Natural killer cell (primary cell): ENCODE measurements at places on chromosomes 5 and 9. TPM values are rescaled to one million over a fixed set of nuclear protein-coding genes. Genes with fewer than 3 reads are reported as not detected.
A peak's percentile ranks its signal among the peaks of the same experiment; 100 is the strongest.

DNA sequence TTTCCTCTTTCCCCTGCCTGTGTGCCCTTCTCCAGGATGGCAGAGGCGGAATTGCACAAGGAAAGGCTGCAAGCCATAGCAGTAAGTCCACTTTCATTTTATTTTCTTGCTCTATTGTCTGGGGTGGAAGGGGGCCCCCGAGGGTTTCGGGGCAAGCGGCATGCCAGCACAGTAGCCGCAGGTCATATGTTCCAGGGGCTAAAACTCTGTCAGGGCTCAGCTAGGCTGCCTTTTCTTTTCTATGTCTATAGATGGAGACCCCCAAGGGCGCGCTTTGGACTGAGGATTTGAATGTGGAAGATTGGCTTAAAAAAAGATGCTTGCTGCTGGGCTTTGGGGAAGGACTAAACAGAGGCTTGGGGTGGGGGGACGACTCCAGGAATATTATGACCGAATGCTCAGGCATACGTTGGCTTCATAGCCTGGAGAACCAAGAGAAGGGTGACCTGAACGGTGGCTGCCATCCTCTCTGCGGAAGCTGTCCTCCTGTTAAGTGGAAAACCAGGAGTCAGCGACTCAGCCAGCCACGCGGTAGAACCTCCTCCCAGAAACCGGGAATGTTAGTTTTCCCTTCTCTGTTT, 545 bp downstream of the PALM2AKAP2 start:
- H3K27me3 ChIP-seq: peaks cover 6% of the 10 kb centered on the region
- H3K36me3 ChIP-seq: no peaks in the 10 kb centered on the region
- no peak overlapping the region for H3K27ac ChIP-seq
- DNase-seq: no peak
- H3K4me1 ChIP-seq: no peaks in the 10 kb centered on the region

DNA sequence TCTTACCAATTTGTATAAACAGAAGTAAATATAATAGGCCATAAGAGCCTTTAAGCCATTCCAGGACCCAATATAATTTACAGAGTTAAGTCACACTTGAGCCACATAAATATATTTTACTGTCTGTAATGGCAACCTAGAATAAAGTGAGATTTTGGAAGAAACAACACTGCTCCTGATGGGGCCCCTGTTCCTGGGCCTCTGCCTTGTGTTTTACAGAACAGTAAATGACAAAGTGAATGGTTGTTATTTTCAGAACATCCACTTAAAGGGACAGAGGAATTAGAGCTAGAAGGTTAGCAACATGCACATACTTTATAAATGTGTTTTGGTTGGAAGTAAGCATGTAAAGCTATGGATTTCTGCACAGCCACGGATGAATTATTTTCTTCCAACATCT, 3.6 kb downstream of the PTGER4 start:
- peak overlapping the region; percentile 73 for H3K4me3 ChIP-seq
- H3K36me3 ChIP-seq: peaks cover 24% of the 10 kb centered on the region
- no peaks in the 10 kb centered on the region for H3K27me3 ChIP-seq
- H3K4me1 ChIP-seq: peaks cover 19% of the 10 kb centered on the region

- no peak for DNase-seq
- H3K4me1 ChIP-seq: no peaks in the 10 kb centered on the region
- H3K4me3 ChIP-seq: no peak overlapping the region
- no peak overlapping the region for H3K27ac ChIP-seq
Measured at GRCh38 chr5:137186759-137187461, 312.2 kb downstream of the SPOCK1 start.

DNA sequence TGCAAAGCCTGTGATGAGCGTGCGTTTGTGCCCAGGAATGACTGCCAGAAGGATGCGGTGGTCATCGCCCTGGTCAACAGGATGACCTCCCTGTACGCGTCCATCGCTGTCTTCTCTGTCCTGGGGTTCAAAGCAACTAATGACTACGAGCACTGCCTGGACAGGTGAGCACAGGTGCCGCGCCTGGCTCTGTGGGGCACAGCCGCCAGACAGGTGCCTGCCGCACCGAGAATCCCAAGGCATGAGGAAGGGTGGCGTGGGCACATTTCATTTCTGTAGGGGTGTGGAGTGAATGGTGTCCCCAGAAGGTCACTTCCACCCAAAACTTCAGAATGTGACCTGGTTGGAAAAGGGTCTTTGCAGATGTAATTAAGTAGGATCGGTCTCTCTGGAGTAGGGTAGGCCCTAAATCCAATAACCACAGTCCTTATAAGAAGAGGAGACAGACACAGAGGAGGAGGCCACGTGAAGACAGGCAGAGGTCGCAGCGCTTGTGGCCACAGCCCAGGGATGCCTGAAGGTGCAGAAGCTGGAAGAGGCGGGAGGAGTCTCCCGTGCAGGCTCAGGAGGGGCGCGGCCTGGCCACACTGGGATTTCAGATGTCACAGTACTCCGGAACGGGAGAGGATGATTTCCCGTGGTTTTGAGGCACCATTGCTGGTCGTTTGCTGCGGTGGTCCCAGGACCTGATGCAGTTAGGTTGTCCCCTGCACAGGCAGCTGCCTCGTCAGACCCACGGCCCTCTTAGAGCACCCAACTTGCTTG, 15.5 kb downstream of the SLC6A18 start:
- no peaks in the 10 kb centered on the region for H3K36me3 ChIP-seq
- H3K4me1 ChIP-seq: no peaks in the 10 kb centered on the region
- H3K27ac ChIP-seq: no peak overlapping the region

GRCh38 chr9:2496934-2497333, 124.7 kb upstream of the VLDLR start:
- no peak overlapping the region for H3K4me3 ChIP-seq
- no peak for DNase-seq
- H3K27ac ChIP-seq: no peak overlapping the region
- no peaks in the 10 kb centered on the region for H3K36me3 ChIP-seq
- H3K4me1 ChIP-seq: no peaks in the 10 kb centered on the region

- H3K27me3 ChIP-seq: no peaks in the 10 kb centered on the region
- no peak overlapping the region for H3K4me3 ChIP-seq
- DNase-seq: no peak
- no peak overlapping the region for H3K27ac ChIP-seq
- no peaks in the 10 kb centered on the region for H3K4me1 ChIP-seq
- H3K36me3 ChIP-seq: peaks cover 45% of the 10 kb centered on the region
Measured at GRCh38 chr5:57232293-57233033, 58.6 kb downstream of the GPBP1 start.

DNA sequence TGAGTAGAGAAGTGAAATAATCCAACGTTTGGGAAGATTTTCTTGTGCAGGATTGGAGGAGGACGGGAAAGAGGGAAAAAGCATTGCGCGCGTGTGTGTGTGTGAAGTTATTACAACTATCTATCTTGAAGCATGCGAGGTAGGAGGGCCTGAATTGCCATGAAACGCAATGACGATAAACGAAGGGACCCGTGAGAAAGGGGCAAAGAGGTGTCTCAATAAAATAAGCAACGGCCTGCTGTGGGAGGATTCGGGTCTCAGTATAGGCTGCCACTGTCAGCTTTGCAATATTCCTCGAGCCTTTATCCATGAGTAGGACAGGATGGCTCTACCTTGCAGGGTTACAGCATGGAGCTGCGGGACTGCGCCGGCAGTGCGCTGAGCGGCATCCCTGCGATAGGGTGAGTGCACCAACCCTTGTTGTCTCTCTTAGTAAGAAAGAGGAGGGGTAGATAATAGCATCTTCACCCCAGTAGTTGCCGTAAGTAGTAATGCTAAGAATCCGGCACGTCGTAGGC, 631 bp upstream of the RCL1 start:
- no peaks in the 10 kb centered on the region for H3K36me3 ChIP-seq
- H3K27me3 ChIP-seq: no peaks in the 10 kb centered on the region
- H3K4me3 ChIP-seq: peak overlapping the region; percentile 63
- peaks cover 21% of the 10 kb centered on the region for H3K4me1 ChIP-seq
- DNase-seq: no peak
- H3K27ac ChIP-seq: peak overlapping the region; percentile 32

DNA sequence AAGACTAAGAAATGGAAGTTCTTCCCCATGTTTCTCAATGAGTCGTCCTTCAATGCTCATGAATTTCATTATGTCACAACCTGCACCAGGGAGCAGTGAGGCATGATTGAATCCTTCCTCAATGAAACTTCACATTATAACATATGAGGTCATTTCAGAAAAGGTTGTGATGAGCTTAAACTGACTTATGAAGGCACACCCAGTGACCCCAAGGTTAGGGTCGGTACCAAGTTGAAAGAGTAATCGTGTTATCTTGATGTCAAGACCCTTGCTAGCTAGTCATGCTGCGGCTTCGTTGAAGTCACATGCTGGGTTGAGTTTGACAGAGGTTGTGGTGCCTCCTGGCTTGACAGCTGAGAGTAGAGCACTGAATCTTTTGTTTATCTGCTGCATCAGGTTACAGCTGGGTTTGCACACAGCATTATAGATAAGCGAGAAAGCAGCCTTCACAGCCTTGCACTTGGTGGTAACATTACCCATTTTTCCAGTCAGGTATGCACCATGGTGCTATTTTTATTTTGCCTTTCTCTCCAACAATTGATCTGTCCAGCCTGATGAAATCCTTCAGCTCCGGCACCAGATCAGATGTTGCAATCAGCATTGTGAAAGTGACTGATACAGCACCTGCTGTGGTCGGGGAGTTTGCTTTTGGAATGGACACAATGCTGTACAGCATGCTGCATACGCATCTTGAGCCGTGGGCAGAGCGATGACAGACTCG, 133.2 kb downstream of the ERCC6L2 start:
- DNase-seq: peak; percentile 55
- H3K27ac ChIP-seq: peak overlapping the region; percentile 99
- peaks cover 6% of the 10 kb centered on the region for H3K36me3 ChIP-seq
- no peaks in the 10 kb centered on the region for H3K27me3 ChIP-seq
- peaks cover 34% of the 10 kb centered on the region for H3K4me1 ChIP-seq

DNA sequence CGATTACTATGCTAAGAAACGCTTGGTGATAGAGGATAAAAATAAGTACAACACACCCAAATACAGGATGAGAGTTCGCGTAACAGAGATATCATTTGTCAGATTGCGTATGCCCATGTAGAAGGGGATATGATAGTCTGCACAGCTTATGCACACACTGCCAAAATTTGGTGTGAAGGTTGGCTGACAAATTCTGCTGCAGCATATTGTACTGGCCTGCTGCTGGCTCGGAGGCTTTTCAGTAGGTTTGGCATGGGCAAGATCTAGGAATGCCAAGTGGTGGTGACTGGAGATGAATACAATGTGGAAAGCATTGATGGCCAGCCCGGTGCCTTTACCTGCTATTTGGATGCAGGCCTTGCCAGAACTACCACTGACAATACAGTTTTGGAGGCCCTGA, 208.4 kb downstream of the PDZD2 start:
- H3K27me3 ChIP-seq: no peaks in the 10 kb centered on the region
- H3K27ac ChIP-seq: no peak overlapping the region
- H3K36me3 ChIP-seq: no peaks in the 10 kb centered on the region
- H3K4me3 ChIP-seq: no peak overlapping the region

GRCh38 chr5:31754741-31755675, 116.1 kb downstream of the PDZD2 start:
- no peak for DNase-seq
- H3K27me3 ChIP-seq: no peaks in the 10 kb centered on the region
- no peak overlapping the region for H3K4me3 ChIP-seq
- H3K27ac ChIP-seq: no peak overlapping the region
- no peaks in the 10 kb centered on the region for H3K4me1 ChIP-seq

- H3K36me3 ChIP-seq: no peaks in the 10 kb centered on the region
- no peaks in the 10 kb centered on the region for H3K27me3 ChIP-seq
- no peak for DNase-seq
- no peaks in the 10 kb centered on the region for H3K4me1 ChIP-seq
- H3K4me3 ChIP-seq: no peak overlapping the region
Measured at GRCh38 chr5:160929360-160929759, 77.3 kb upstream of the ATP10B start.

DNA sequence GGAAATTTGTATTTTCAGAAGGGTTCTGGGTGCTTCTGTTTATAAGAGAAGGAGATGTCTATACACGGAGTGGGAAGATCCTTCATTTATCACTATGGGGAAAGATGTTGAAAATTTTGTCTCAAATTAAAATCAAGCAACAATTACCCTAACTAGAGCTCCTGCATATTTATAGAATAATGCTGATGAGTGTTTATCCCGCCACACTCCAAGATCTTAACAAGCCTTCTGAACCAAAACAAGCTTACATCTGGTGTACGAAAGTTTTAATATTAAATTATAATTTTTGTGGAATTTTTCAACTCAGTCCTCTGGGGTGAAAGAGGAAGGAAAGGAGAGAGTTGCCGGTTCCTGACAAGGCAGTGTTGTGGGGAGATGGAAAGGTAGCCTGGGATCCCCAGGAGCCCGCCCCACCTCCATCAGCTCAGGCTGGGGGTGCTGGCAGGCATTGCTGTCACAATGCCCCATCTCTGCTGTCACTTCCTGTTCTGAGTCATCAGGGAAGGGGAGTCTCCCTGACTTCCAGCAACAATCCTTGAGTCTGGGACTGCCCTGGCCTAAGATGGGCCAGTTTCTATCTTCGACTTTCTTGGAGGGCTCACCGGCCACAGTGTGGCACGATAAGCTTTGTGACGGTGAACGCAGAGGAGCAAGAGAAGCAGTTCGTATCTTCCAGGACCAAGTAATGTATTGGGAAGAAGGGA, 64.5 kb downstream of the ERAP1 start:
- no peaks in the 10 kb centered on the region for H3K27me3 ChIP-seq
- no peaks in the 10 kb centered on the region for H3K4me1 ChIP-seq
- no peak for DNase-seq
- H3K27ac ChIP-seq: no peak overlapping the region
- H3K36me3 ChIP-seq: peaks cover 96% of the 10 kb centered on the region
- no peak overlapping the region for H3K4me3 ChIP-seq

DNA sequence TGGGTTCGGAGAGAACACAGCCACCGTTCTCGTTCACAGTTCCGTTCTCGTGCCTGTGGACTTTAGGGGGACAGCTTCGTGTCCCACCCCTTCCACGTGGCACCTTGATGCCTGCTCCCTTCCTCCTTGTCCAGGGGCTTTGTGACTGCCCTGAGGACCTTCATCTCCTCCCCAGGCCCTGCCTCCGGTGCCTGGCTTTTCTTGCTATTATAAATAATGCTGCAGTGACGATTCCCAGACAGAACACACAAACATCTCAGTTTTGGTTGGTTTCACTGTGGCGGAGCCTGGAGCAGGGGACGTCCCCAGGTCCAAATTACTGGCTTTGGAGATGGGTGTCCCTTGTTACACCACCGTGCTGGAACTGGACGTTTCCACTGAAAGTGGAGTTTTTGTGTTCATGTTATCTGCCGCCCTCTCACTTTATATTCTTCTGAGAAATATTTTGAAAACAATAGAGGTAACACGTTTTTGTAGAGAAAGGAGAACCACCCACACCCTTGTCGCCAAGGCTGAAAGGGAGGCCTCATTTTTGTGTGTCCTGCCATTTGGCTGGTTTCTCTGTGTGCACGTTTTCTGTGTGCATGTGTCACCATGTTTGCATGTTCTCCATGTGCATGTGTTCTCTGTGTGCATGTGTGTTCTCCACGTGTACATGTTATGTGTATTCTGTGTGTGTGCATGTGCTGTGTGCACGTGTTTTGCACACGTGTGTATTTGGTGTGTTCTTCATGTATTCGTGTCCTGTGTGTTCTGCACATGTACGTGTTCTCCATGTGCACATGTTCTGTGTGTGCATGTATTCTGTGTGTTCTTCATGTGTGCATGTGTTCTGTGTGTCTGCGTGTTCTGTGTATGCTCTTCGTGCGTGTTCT, 24.2 kb downstream of the WNK2 start:
- H3K36me3 ChIP-seq: no peaks in the 10 kb centered on the region
- H3K4me3 ChIP-seq: no peak overlapping the region
- H3K4me1 ChIP-seq: peaks cover 18% of the 10 kb centered on the region

- no peaks in the 10 kb centered on the region for H3K4me1 ChIP-seq
- no peak for DNase-seq
- H3K36me3 ChIP-seq: no peaks in the 10 kb centered on the region
- H3K27ac ChIP-seq: no peak overlapping the region
Measured at GRCh38 chr5:141095263-141095641, 837 bp downstream of the PCDHB2 start.

SLC25A2 gene
- 0.73 TPM for total RNA-seq

ECSCR gene
- total RNA-seq: not detected

TRIM41 gene
- 33.4 TPM for total RNA-seq

RLN1 gene
- total RNA-seq: 1.9 TPM

CENPH gene
- total RNA-seq: 6.4 TPM

PRELID2 gene
- 3.1 TPM for total RNA-seq
